ENCODE measurements at places on chromosomes 2 and 18.

DNA sequence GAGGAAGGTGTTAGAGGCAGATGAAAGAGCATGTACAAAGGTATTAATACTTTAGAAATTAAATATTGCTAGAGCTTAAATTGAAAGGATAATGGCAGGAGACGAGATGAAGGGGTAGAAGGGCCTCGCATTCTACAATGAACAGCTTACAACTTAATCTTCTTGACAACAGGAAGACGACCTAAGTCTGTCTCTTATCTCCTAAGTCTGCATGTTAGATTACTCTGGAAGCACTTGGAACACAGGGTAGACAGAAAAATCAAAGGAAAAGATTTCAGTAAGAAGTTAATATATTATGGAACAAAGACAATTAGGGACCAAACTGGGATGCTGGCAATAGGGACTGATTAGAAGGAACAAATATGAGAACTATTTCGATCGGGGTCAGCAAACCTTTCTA is 34.9 kb downstream of the SMC6 start:
- DNase-seq = no peak

DNA sequence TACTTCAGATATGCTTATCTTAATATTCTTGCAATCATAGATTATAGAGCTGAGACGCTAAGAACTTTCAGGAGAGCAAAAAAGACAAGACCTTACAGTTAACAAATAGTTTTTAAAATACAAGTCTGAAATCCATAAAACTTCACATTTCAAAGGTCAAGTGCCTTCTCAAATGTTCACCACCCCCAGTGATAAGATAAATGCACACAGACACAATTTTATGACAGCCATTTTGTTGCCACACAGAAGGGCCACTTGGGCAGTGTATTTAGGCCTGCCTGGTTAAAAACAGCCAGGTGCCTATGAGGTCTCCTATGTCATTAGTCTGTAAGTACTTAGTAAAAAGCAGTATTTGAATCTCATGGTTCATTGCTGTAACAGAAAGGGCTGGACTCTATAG is 8.1 kb upstream of the PSTPIP2 start:
- DNase-seq = no peak

- DNase-seq = no peak
Measured at GRCh38 chr2:241269707-241270520, 45.6 kb downstream of the HDLBP start.

DNA sequence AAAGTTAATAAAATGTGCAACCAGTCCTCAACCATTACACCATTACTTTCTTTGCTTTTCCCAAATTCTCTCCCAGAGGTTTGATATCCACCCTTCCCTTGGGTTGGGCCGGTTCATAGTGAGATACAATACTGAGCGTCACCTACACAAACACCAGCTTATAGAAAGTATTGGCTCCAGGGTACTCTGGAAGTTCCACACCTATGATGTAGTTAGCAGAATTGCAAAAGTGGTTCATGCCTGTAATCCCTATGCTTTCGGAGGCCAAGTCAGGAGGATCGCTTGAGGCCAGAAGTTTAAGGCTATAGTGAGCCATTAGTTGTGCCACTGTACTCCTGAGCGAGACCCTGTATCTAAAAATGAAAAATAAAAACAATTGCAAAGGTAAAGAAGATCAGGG is 15.3 kb upstream of the MAP4K3 start:
- DNase-seq = no peak

DNA sequence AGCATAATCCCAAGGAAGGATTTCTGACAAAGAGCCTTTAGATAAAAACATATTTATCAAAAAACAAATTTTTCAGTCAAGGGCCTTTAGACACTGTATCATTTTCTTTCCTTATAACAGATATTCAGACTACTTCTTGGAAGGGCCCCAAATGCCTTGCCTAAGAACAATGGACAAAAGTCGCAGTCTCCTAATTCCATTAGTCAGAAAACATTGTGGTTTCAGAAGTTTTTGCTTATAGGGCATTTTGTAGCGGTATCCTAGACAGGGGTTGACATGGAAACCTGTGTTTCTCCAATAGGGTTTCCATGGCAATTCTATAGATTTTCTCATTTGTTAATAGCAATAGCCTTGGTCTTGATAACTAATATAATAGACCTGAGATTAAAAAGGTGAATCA is 36.7 kb upstream of the AGPS start:
- DNase-seq = peak; percentile 37

- DNase-seq = no peak
Measured at GRCh38 chr2:9979977-9980376, 28.5 kb downstream of the GRHL1 start.

GRCh38 chr2:234032279-234032856 is 18.1 kb upstream of the SPP2 start:
- peak; percentile 76 for DNase-seq

- DNase-seq = no peak
Measured at GRCh38 chr2:190409616-190410015, 1.5 kb downstream of the MFSD6 start.

DNA sequence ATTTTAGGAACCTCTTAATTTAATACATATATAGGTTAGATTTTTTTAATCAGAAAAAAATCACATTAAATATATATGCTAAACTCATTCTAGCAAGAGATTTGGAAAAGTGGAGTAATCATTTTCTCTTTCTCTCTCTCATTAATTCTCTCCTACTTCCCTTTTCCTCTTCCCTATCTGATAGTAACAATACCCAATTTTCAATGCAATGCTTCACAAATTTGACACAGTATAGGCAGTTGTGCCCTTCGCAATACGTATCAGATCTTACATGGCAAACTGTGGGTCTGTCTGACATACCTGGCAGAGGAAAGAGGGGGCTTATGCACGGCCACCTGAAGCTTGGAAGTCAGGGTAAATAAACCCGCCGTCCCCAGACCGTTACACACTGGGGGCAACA is 444.3 kb downstream of the NBAS start:
- DNase-seq = no peak

GRCh38 chr2:27245626-27246025 is 17.2 kb downstream of the SLC30A3 start:
- DNase-seq = no peak

GRCh38 chr2:191462370-191462769 is 215.6 kb upstream of the NABP1 start:
- no peak for DNase-seq

DNA sequence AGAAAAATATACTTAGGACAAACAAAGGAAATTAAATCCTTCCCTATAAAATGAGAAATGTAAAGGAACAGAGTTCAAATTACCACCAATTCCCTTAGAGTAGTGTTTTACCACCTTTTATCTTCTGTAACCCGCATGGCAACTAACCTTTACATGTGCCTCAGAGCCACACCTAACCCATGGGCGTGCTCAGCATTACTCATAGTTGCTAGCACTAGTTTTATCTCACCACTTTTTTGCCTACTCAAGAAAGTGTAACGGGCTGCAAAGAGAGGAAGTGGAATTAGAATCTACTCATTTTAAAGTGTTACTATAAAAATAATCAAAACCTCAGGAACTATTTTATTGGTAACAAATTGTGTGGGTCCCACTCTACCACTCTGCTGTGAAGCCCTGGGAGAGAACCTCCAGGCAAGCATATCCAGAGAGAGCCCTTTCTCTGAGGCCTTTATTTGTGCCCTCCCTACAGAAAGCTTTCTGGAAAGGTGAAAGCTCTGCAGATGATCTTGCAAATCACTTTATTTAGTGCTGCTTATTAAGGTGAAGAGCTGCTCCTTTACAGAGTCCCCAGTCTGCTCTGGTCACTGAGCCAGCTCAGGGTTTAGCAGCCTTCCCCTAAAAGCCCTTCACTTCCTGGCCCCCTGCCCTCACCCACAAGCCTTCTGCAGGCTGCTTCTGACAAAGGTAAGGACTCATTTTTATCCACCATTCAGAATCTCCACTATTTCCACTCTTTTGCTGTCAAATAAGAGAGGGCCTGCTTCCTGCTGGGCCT is 98.8 kb downstream of the TRABD2A start:
- DNase-seq = no peak

- no peak for DNase-seq
Measured at GRCh38 chr2:175152242-175152641, 15.8 kb downstream of the ATF2 start.

GRCh38 chr2:196059491-196059960 is 9.1 kb downstream of the DNAH7 start:
- no peak for DNase-seq
